Progenitor cell of endocrine pancreas (in vitro differentiated cells): ENCODE measurements at places on chromosomes 3 and 15.

- no peak for DNase-seq
Measured at GRCh38 chr3:134477002-134477401, 8.8 kb downstream of the ANAPC13 start.

- DNase-seq, result no peak
Measured at GRCh38 chr15:77476995-77477394, 56.3 kb downstream of the HMG20A start.

DNA sequence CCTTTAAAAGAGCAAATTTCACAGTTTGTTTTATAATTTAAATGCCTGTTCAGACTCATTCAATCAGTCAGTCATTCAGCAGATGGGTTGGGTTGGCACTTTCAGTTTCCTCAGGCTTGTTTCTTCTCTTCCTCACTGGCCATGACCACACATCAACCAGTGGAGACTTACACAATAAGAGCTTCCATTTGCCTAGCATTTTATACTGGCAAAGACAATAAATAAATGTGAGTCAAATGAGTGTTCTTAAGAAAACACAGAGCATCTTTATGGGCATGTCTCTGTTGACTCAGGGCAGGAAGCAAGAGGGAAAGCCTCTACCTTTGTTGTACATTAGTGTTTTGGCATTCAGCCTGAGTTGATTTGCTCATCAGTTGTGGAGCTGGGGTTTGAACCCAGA is 122.6 kb downstream of the EPHB1 start:
- no peak for DNase-seq

- DNase-seq, result no peak
Measured at GRCh38 chr3:27141668-27142067, 227.5 kb downstream of the NEK10 start.

DNA sequence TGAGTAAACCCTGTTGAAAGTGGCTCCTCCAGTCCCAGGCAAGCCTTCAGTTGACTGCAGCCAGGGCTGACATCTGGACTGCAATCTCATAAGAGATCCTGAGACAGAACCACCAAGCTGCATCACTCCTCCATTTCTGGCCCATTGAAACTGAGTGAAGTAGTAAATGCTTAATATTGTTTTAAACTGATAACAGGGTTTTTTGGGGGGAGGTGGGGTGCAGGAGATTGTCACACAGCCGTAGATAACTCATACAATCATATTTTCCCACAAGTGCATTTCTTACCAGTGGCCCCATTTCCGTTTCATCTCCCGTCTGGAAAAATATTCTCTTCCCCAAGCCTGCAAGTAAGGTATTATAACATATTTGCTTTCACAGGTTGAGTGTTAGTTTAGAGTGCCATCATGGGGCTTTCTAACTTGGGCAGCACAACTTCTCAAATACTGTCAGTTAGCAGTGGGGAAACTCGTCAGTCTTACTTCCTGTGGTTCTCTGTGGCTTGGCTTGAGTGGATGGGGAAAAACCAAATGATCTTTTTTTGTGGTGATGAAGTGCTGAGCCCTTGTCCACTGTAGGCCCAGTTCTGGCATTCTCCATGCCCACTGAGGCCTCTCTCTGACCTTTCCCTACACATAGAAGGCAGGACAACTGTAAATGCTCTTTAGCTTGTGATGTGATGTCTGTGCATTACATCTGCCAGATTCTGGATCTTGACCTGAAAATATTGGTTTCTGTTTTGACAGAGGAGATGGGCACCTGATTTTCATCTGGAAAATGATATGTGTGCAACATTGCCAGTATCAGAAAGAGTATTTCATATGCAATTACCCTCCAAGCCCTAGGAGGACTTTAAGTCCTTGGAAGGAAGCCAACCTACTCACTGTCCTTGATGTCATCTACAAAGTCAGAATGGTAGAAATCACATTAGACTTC is 90.1 kb upstream of the BHLHE40 start:
- DNase-seq, result no peak

DNA sequence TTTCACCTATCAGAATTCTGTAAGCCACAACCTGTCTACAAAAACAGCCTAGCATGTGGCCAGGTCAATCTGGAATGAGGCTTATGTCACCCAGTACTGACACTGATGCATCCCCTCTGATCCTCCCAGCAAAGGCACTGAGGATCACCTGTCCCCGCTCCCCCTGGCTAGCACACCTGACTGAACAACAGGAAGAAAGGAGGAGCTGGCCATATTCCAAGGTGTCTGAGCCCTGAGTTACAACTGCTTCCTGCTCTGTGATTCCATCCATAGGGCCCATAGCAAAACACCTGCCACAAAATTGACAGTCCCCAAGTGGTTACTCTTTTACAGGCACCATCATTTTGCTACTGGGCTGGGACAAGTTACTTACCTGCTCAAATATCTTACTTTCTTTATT is 555.5 kb upstream of the CFAP20DC start:
- DNase-seq, result no peak

DNA sequence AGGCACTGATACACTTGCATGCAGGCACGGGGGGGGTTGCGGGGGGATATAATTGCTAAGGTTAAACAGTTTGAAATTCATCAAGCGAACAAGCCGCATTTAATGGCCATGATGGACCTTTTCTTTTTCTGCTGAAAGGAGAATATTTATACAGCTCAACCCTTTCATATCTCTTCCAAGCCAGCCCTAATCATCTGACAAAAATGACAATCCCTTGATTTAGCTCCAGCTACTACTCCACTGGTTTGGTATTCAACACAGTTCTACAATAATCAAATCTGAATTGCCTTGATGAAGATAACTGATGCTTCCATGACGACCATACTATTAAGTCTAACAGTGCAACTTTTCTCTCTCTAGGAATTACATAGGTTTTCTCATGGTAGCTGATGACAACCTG is 374.9 kb downstream of the PLCL2 start:
- no peak for DNase-seq

DNA sequence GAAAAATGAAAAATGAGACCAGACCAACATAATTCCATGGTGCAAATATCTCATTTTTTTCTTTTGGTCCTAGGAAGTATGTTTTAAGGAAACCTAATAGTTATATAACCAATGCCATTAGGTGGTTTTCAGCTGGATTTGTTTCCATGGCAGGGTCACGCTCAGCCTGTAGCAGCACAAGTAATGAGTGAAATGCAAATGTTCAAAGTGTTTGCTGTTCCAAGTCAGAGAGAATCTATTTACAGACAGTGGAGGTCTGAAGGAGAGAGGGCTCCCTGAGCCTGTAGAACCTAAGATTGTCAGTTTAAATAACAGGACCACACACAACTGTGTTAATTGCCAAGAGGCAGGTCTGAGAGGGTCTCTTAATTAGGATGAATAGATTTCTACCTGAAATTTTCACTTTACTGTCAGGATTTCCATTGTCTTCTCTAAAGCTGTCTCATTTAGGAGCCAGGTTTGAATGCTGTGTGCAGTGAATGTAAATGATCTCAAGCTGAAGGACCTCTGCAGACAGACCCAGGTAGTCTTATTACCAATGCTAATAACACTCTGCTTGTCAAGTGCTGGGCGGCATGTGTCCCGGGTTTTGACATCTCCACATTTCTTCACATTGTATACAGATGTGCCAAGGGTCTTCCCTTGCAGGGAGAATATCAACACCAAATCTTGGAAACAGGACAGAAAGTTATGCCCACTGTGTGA is 317.3 kb upstream of the NECTIN3 start:
- no peak for DNase-seq

GRCh38 chr3:42123012-42123581 is 31.9 kb downstream of the TRAK1 start:
- DNase-seq, result no peak

DNA sequence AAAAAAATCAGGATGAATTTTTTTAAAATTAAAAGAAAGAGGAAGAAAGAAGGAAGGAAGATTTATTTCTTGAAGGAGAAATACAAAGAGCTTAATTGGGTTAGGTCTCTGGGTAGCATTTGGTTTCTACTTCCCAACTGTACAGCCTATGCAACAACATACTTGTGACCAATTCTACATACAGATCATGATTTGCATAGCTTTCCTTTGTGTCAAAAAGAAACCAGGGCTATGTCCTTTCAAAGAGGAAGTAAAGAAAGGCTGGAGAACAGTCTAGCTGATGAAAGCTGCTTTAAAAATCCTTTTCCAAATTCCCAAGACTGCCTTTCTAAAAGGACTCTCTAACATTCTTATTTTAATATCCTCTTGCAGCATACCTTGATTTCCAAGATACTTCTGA is 6.1 kb upstream of the HGD start:
- no peak for DNase-seq

DNA sequence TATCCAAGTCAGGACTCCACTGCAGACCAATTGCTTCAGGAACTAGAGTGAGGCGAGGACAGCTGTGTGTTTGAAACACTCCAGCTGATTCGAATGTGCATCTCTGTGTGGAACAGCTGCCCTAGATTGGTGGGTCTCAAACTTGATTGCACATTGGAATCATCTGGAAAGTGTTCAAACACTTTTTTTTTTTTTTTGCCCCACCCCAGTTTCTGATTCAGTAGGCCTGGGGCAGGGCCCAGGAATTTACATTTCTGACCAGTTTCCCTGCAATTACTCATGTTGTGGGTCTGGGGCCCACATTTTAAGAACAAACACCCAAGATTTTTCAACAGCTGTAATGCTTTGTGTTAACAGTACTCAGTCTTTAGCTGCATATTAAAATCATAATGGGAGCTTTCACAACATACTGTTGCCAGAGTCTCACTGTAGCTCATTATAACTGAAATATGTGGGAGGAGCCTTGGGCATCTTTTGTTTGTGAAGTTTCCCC is 156.6 kb downstream of the NR1D2 start:
- no peak for DNase-seq

DNA sequence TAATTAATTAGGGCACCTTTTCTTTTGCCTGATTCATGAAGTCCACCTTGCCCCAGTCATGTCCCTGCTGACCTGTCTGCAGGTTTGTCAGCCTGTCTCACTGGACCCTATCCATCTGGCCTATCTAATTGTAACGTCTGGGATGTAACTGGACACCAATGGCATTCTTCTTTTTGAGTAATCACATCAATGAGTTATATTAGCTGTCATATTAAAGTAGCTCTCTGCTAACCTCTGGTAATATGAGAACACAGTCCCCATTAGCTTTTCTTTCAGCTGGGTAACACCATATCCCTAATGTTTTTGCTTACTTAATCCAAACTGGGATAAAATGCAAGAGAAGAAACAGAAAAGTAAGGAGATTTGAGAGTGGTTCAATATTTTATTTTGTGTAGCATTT is 166.2 kb upstream of the VEPH1 start:
- DNase-seq, result no peak

- no peak for DNase-seq
Measured at GRCh38 chr3:14358426-14359211, 43.8 kb upstream of the SLC6A6 start.

GRCh38 chr3:169112153-169112892 is 551.2 kb downstream of the MECOM start:
- no peak for DNase-seq

DNA sequence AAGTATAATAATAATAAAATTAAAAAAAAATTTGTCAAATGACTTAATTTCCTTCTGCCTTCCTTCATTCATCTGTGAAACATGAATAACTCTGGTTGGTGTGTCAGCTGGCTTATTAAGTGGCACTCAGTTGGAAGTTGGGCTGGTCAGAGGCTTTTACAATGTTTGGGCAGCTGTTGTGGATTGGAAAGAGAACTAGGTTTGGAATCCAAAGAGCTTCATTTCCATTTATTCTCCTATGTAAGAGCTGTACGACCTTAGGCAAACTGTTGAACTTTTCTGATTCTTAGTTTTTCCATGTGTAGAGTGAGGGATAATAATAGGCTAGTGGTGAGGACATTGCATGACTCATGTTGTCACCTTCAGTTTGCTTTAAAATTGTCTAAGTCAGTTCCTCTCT is 606.7 kb downstream of the PDCD6IP start:
- DNase-seq, result no peak

GRCh38 chr15:39538936-39539335 is 41.9 kb upstream of the THBS1 start:
- DNase-seq, result no peak

DNA sequence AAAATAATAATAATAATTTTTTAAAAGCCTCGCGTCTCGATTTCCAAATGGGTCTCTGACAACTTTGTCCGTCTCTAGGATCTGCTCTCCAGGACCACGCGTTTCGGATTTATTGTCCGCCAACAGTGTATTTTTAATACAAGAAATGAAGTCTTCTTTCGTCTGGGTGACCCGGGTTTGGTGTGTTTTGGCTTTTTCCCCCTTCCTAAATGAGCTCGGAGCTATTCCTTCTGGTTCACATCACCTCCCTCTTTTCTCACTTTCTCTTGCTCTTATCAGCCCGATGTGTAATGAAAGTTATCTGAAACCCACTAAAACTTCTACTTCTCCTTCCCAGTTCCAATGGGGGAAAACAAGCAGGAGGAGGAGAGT is 516.7 kb downstream of the MECOM start:
- DNase-seq, result no peak

GRCh38 chr3:46427916-46428833 is 21.1 kb downstream of the CCRL2 start:
- DNase-seq, result no peak

DNA sequence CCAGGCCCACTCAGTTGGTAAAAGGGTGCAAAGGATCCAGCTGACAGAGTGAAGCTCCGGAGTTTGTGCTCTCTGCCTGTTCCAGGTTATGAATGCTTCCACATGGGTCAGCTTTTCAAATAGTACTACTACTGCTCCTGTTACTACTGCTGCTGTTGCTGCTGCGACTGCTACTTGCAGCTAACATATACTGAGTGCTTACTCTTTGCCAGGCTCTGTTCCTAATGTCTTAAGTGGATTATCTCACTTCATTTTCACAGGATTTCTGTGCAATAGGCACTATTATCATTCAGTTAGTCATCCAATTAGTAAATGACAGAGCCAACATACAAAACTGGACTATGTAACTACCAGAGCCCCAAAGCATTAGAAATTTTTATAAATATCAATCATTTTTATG is 106.5 kb downstream of the IQCH start:
- no peak for DNase-seq

DNA sequence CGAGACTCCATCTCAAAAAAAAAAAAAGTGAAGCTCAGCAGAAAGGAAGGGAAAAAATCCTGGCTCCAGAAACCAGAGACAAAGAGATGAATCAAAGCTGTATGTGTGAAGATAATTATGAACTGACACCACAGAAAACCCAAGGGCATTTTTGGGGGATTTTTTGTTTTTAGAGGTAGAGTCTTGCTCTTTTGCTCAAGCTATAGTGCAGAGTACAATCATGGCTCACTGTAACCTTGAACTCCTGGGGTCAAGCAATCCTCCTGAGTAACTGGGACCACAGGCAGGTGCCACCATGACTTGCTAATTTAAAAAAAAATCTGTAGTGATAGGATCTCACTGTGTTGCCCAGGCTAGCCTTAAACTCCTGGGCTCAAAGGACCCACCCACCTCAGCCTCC is 22.8 kb downstream of the HCLS1 start:
- DNase-seq, result no peak

DNA sequence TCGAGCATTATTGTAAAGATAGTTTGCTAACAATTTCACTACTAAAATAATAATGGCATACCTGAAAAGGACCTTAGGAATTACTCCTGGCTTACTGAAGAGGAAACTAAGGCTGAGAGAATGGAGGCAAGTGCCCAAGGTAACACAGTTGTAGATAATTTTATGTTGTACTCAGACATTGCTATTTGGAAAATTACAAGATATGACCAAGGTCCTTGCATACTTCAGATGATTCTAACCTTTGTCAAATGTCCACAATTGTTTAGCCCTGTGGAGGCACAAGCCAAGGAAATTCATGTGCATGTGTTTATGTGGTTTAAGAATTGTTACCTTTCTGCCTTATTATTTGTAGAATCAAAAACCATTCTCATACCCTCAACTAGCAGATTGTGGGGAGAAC is 105.7 kb downstream of the TUSC7 start:
- no peak for DNase-seq
